Ascending aorta (tissue), 2 donors: ENCODE measurements at places on chromosomes 3 and 15. TPM values are rescaled to one million over a fixed set of nuclear protein-coding genes. Genes with fewer than 3 reads are reported as not detected.

DNA sequence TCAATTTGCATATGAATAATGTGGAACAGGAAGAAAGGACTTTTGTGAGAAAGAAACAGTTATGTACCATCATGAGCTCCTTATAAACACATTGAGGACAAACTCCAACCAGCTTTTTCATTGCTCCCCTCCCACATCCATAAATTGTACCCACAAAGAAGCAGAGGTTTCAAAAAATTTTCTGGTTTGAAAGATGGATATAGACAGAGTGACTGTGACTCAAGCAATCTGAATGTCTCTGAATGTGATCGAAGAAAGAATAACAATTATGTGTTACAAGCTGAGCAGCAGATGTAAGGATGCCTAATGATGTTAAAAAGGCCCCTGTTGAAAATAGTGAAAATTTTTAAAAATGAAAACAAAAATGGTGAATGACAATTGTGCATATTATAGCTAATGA is 127.4 kb downstream of the TFG start:
- no peaks in the 10 kb centered on the region for H3K4me1 ChIP-seq
- H3K36me3 ChIP-seq, result no peaks in the 10 kb centered on the region
- no peak for DNase-seq
- H3K27ac ChIP-seq, result no peak overlapping the region
- no peak overlapping the region for H3K4me3 ChIP-seq
- H3K27me3 ChIP-seq, result no peaks in the 10 kb centered on the region

DNA sequence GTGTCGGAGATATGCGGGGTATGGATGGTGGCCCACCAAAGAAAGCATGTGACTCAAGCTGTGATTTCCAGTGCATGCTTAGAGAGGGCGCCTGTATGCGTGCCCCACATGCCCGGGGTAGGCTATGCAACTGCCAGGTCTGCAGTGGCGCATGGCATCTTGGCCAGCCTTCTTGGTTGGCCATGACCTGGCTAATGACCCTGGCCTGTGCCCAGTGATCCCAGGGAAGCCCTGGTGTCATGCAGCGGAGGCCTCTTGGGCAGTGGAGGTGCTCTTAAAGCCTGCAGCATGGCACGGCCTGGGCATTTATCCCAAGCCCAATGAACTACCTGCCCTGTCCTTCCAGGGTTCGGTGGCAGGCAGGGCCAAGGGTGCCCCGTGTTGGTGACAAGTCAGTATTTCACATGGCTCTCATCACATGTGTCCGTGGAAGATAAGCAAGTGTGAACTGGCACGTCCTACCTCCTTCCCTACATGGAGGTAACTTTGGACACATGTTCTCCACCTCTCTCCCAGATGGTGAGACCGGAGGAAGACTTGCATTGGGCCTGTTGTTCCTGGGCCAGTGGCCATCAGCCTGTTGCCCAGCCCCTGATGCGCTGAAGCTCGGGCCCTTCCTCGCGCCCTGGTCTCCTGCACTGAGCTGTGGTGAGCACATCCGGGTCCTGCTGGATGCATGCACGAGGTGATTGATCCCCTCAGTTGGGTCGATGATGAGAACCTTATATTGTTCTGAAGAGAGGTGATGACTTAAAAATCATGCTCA is 192.0 kb downstream of the UBE3A start:
- H3K27me3 ChIP-seq, result no peaks in the 10 kb centered on the region
- H3K4me1 ChIP-seq, result no peaks in the 10 kb centered on the region
- H3K27ac ChIP-seq, result no peak overlapping the region

The MRAS gene
- total RNA-seq, result 24.5 TPM

The P2RY14 gene
- total RNA-seq, result 2.7 TPM

The GPR87 gene
- not detected for total RNA-seq

GRCh38 chr15:90845201-90845949 is 23.0 kb upstream of the FURIN start:
- H3K36me3 ChIP-seq, result no peaks in the 10 kb centered on the region
- no peak for DNase-seq
- no peak overlapping the region for H3K27ac ChIP-seq
- no peaks in the 10 kb centered on the region for H3K4me1 ChIP-seq

The AGBL1 gene
- total RNA-seq, result not detected

DNA sequence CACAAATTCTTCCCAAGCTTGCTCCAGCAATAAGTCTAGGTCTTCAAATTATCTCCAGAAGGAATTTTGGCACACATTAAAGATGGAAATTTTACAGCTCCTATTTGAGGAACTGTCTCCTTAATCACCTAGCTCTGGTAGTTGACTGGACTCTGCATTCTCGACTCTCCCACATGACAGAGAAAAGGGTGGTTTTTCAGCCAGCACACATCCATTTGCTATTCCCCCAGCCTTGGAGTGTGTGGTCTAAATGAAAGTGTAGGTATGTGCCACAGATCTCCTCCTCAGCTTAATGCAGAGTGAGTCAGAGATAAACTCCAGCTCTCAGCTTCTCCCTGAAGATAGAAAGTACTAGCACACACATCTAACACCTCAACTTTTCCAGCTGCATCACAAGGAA is 62.2 kb upstream of the ALCAM start:
- no peak overlapping the region for H3K4me3 ChIP-seq
- no peak for DNase-seq
- no peaks in the 10 kb centered on the region for H3K4me1 ChIP-seq

The CCR1 gene
- 10.2 TPM for total RNA-seq

The RBPMS2 gene
- not detected for total RNA-seq

DNA sequence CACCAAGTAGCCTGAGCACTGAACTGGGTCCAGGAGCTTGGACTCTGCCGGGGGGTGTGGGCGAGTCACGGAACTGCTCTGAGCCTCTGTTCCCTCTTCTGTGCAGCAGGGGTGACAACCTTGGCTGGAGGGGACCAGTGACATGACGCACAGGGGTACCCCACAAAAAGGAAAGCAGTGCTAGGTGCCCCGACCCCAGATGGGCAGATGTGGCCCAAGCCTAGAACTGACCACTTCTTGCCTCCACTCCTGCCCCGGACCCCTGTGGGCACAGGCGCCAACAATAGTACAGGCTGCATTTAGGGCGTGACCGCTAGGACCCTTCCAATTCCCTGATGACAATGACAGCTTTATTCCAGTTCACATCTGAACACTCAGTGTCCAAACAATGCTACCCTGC is 255.9 kb upstream of the LYSMD4 start:
- no peaks in the 10 kb centered on the region for H3K27me3 ChIP-seq
- no peak overlapping the region for H3K27ac ChIP-seq
- no peaks in the 10 kb centered on the region for H3K4me1 ChIP-seq

The PEX11A gene
- total RNA-seq, result 34.2 TPM

The CCDC33 gene
- not detected for total RNA-seq

DNA sequence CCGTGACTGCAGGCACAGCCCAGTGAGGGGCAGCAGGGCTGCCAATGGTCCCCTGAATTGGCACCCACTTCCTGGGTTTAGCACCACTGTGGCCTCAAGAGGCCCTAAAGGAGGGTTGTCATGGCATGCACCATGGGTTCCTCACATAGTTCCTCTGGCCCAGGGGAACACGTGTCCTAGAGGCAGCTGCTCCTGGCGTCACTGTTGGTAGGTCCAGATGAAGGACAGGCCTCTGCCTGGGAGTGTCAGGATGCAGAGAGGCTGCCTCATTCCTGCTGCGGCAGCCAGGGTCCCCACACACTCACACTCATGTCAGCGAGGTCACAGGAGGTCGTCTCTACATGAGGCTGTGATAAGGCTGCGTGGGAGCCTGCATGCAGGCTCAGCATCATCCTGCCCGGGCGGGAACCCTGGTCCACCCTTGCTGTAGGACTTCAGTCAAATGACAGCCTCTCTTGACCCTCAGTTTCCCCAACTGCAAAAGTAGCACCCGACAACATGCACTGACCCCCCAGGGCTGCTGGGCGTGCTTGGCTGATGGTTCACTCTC is 26.1 kb upstream of the SFMBT1 start:
- no peaks in the 10 kb centered on the region for H3K36me3 ChIP-seq
- peak overlapping the region; percentile 71 for H3K4me3 ChIP-seq
- H3K27ac ChIP-seq, result peak overlapping the region; percentile 58
- peaks cover 8% of the 10 kb centered on the region for H3K4me1 ChIP-seq

- no peak overlapping the region for H3K27ac ChIP-seq
- no peaks in the 10 kb centered on the region for H3K27me3 ChIP-seq
- no peak for DNase-seq
- no peaks in the 10 kb centered on the region for H3K36me3 ChIP-seq
- no peaks in the 10 kb centered on the region for H3K4me1 ChIP-seq
Measured at GRCh38 chr3:86420990-86421739, 569.8 kb downstream of the VGLL3 start.

The NR2F2 gene
- total RNA-seq, result 126 TPM

- H3K27me3 ChIP-seq, result no peaks in the 10 kb centered on the region
- DNase-seq, result no peak
- peaks cover 33% of the 10 kb centered on the region for H3K4me1 ChIP-seq
- H3K4me3 ChIP-seq, result no peak overlapping the region
- peak overlapping the region; percentile 85 for H3K27ac ChIP-seq
- no peaks in the 10 kb centered on the region for H3K36me3 ChIP-seq
Measured at GRCh38 chr3:43872901-43873300, 182.2 kb downstream of the ABHD5 start.

The KBTBD13 gene
- 0.21 TPM for total RNA-seq

The CEP63 gene
- 5.3 TPM for total RNA-seq

The AHSG gene
- 0.53 TPM for total RNA-seq

DNA sequence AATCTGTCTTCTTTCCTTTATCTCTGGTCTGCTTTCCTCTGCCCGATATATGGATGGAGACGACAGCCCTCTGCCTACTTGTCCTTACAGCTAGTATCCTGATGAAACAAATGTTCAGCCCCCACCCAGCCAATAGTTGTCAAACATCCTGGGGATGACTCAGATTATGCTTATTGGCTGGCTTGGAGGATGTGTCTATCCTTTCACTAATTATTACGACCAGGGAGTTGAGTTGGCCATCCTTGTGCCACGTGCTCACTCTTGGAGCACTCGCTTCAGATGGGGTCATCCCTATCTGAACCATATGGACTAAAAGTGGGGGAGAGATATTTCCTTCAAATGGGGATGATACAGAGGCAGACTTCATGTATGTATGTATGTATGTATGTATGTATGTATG is 6.4 kb upstream of the MAP3K13 start:
- DNase-seq, result no peak
- no peaks in the 10 kb centered on the region for H3K4me1 ChIP-seq
- no peak overlapping the region for H3K4me3 ChIP-seq
- no peak overlapping the region for H3K27ac ChIP-seq
- no peaks in the 10 kb centered on the region for H3K36me3 ChIP-seq

The SEMA3G gene
- 163 TPM for total RNA-seq

GRCh38 chr3:185253645-185254410 is at the start of gene EHHADH:
Gene EHHADH (minus strand): TSS chr3:185254049. CDS start chr3:185254022, 27 bp downstream.
- peak within 1 kb of the TSS; percentile 37 for H3K27ac ChIP-seq
- H3K4me3 ChIP-seq, result peak within 1 kb of the TSS; percentile 66
- DNase-seq, result peak; percentile 73
- H3K4me1 ChIP-seq, result no peaks in the 10 kb centered on the region

The PROS1 gene
- total RNA-seq, result 44.2 TPM

GRCh38 chr3:169604118-169604517 is 59.4 kb downstream of the MECOM start:
- H3K4me3 ChIP-seq, result no peak overlapping the region
- H3K4me1 ChIP-seq, result no peaks in the 10 kb centered on the region
- H3K36me3 ChIP-seq, result no peaks in the 10 kb centered on the region
- DNase-seq, result no peak
- H3K27ac ChIP-seq, result no peak overlapping the region

The TM4SF1 gene
- total RNA-seq, result 487 TPM

The SST gene
- total RNA-seq, result not detected

- no peak overlapping the region for H3K27ac ChIP-seq
- DNase-seq, result no peak
- H3K4me3 ChIP-seq, result no peak overlapping the region
Measured at GRCh38 chr15:58840048-58840447, 68.9 kb downstream of the MINDY2 start.

DNA sequence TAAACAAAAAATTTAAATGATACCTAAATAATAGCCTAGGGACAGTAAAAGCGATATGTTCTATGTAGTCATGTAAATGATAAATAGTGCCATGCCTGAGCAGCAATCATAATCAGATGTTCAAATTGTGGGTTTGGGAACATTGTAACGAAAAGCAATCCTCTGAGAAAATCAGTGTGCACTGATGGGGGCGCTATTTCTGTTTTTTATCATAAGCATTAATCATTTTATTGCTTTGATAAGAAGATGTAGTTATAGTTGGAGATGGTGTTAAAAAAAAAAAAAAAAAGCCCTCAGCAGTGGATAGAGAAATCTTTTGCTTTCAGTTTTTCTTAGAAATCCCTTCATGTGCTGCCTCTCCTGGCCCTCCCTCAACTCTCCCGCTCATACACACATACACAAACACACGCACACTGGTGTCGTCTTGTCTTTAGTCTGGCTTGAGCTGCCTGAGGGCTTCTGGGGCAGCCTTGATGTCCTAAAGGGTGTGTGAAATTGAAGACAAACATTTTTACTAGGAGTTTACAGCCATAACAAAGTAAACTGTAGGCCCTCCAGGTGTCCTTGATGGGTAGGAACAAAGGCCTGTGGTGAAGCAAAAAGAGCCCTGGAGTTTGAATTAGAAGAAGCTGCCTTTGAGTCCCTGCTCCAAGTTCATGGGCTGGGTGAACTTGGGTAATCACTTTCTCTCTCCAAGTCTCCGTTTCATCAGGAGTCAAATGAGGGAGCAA is 428.1 kb downstream of the SOX2 start:
- no peaks in the 10 kb centered on the region for H3K36me3 ChIP-seq
- no peak overlapping the region for H3K4me3 ChIP-seq
- no peak overlapping the region for H3K27ac ChIP-seq
- no peak for DNase-seq
